ENCODE measurements at places on chromosomes 11 and 22.
A peak's percentile ranks its signal among the peaks of the same experiment; 100 is the strongest.

- no peak for DNase-seq
These were observed 626 bp downstream of the DNAL4 start for GRCh38 chr22:38793317-38793716.

DNA sequence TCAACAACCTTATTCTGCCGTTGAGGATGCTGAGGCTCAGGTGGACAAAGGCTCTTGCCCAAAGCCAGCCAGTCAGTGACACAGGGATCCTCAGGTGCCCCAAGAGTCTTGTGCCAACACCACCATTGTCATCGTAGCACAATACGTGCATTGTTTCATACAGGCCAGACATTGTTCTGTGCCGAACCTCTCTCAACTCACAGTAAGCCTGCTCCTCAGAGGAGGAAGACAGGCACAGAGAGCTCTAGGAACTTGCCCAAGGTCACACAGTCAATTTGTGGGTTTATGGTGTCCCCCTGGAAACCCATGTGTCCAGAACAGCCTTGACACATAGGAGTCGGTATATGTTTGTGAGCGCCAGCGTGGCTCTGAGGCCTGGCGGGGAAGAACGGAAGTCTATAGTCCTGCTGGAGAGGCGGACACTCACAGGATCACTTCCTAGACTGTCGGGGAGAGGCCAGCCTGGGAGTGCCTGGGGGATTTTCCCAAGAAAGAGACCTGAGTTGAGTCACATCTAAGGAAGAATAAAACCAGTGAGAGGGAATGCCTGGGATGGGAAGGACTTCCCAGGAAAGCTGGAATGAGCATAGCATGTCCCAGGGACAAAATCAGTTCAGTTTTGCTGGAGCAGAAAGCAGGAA lies 20.2 kb downstream of the LIF start:
- no peak for DNase-seq

DNA sequence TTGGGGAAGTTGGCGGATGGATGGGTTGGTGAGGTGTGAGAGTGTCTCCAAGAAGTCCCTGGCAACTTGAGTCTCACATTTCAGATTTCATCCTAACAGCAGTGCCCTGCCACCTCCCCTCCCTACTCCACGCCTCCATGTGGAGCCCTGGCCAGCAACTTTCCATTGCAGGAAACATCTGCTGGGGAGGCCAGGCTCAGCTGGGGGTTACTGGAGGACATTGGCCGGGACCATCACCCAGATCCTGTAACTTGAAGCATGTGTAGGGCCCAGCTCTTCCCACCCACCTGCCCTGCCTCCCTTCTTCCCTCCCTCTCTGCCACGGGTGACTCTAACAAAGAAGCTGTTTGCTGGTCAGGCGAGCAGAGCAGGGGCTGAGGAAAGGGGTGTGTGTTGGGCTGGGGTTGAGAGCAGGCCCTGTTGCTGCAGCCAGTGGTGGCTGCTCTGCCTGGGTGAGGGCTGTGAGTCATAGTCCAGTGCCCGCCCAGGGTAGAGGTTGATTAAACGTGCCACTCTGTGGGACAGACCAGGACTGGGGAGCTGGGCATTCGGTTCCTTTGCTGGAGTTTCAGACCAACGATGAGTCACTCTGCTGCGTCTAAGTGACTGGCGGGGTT lies 64.0 kb downstream of the SCN3B start:
- no peak for DNase-seq

GRCh38 chr11:68989936-68990606 lies 9.3 kb upstream of the MRGPRD start:
- DNase-seq = no peak

DNA sequence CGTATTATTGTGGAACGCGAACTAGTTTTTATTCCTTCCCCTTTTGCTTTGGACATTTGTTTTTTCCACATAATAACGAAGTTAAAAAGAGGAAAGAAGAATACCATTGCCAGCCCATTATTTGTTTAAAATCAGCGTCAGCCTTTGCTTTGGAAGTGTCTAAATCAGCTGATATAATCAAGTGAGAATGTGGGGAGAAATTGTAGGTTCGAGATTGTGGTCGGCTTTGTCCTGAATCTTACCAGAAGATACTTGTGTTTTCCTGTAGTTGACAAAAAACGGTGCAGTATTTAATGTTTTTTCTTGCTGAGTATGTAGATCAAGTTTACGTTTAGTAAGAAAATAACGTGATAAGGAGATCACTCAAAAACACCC lies 935 bp downstream of the ZNF143 start:
- DNase-seq = peak; percentile 51

GRCh38 chr11:134460881-134461280 lies 48.8 kb upstream of the B3GAT1 start:
- no peak for DNase-seq

DNA sequence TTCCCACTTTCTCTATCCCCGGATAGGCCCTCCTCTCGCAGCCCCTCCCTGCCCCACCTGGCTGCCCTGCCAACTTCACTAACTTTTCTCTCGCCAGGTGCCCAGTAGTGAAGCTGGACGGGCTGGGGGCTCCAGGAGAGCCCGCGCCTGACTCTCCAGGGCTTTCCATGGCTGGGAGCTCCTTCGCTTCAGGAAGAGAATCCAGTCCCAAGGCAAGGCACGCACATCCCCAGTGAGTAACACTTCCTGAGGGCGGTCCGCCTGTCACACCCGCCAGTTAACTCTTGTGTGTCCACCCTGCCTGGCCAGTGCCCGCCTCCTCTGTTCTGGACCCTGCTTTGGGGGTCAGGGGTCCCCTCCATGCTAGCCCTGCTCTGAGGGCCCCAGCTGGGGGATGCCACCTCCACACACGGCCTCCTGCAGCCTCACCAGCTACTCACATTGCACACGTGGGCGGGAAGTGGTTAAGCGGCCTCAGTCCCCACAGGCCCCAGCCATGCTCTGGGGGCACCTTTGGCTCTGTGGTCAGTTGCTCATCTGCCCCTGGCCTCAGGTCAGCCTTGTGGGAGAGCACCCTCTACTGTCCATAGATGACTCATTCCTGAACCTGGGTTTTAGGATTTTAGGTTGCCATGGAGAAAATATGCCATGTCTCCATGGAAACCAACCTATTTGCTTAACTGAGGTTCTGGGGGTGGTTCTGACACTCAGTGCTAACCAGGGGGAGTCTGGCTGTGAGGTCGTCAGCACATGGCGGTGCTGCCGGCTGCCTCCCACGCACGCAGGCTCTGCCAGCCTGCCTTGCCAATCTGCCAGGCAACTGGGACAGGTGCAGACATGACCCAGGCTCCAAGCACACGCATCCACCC lies at the start of gene RIN1:
Gene RIN1 (minus strand): TSS at position 201 of the 869 bp plus-strand sequence. CDS start 32 bp downstream, at position 169.
- peak; percentile 53 for DNase-seq

DNA sequence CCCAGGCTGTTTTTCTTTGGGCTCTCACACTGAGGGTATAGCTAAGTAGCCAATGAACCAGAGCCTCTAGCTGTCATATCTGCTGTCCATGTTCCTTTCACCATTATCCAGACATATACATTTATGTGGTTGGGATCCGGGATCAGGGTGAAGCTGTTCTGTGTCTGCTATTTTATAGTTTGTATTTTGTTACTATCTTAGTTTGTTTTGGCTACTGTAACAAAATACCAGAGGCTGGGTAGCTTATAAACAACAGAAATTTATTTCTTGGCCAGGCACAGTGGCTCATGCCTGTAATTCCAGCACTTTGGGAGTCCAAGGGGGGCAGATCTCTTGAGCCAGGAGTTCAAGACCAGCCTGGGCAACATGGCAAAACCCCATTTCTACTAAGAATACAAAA lies 40.5 kb upstream of the CABP7 start:
- DNase-seq = no peak

- no peak for DNase-seq
These were observed 2.7 kb downstream of the CSRP3 start for GRCh38 chr11:19199048-19199447.

GRCh38 chr11:117973503-117973860 lies 12.7 kb upstream of the IL10RA start:
- no peak for DNase-seq

DNA sequence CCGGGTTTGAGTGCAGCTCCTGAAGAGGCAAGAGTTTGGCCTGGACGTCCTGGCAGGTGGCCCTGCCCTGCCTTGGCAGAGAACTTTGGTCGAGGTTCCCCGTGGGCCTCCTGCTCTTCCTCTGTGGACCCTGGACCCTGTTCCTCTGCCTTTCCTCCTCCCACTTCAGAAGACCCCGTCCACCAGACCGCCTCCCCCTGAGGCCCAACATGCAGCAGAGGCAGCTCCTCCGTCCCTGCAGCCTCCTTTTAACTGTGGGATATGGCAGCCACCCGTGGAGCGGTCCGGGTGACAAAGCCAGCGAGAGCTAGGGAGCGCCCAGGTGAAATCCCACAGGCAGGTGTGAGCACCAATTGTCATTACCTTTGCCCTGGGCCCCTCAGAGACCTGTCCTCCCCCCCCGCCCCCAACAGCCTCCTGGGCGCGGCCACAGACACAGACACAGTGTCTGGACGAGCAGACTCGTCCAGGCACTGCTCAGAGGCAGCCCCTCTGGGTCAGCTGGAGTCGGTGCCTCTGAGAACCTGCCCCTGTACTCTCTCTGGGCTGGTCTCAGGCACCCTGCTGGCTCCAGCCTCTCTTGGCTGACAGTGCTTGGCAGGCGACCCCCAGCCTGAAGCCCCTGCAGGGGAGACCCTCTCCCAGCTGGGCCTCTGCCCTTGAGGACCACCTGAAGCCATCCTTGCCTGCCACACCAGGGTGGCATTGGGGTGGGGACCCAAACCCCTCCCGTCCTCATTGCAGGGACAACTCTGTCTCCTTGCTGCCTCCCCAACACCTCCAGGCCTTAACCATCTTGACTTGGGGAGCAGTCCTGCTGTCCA lies 4.1 kb upstream of the PTDSS2 start:
- no peak for DNase-seq

DNA sequence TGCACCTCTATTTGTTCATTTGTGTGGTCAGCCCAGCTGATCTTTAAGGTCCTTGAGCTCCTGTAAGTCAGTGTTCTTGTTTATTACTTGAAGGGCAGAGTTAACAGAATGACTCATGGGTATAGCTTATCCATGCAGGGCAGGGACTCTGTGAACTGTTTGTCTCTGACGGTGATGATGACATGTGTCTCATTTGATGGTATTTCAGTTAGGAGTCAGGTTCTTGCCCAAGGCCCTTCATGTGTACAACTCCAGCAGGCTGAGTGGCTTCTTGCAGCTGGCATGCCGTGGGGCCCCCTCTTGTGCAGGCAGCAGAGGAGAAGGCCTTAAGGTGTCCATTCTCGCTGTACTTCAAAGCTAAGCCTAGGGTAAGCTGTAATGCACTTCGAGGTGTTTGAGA lies 165.1 kb downstream of the DBX1 start:
- DNase-seq = no peak

DNA sequence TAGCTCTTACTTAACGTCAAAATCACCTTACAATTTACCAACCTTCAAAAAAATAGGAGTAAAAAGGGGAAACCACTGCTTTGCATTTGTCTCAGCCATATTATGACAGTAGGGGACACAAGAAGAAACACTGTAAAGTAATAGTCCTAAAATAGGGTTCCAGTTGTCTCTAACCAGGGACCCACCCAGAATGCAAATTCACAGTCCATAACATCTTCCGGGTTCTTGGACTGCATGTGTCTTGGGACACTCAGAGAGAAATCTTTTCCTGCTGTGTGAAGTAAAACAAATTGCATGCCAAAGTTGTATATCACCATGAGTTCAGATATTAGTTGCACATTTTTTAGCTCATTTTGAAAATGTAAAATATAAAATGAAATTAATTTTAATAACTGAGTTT lies 69.8 kb upstream of the PGR start:
- DNase-seq = no peak

- no peak for DNase-seq
These were observed 18.1 kb upstream of the MYH9 start for GRCh38 chr22:36405671-36406538.

- no peak for DNase-seq
These were observed 4.3 kb downstream of the PPM1F start for GRCh38 chr22:21948390-21948789.

DNA sequence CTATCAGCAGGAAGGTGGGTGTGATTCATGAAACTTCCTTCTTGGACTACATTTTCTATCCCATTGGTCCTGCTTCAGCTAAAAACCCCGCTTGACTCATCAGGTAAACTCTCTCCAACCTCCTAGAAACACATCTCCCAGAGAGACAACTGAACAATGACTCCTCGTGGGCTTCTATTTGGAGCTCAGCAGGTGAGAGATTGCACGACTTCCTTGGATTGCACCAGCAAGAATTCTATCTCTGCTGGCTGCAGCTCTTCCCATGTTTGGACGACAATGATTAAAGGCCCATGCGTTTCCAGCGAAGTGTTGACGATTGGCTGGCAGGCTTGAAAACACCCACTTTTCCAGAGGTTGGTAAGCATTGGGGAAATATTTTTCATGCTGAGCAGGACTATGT lies 216.1 kb upstream of the NTM start:
- no peak for DNase-seq
